Stimulated activated CD8-positive, alpha-beta memory T cell treated with anti-CD3 and anti-CD28 coated beads, Interleukin-7, amount 100 ng/mL, for 48 hours (primary cell): ENCODE measurements at places on chromosomes 12 and 14.

DNA sequence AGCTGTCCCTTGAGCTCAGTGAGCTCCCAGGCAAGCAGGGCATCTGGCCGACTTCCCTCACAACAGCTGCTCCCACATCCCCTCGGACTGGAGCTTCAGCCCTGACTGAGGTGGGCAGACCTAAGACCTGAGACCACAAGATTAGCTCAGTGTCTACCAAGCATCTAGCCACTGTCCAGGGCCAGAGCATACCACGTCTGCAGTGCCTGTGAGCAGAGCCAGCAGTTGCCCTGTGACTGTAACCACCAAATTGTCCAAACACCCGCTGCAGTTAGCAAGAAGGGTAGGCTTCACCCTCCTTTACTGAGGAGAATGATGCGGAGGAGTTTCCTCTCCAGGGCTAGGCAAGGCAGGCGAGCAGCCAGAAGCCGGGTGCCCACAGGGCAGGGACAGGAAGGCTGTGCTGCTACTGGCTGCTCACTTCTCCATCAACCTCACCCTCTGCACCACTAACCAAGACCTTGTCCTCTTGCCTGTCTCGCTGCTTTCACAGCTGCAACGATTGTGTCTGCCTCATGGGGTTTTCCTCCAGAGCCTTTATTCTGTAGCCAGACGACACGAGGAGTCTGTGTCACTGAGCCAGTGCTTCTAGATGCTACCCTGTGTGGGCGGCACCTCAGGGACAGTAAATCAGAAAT, 53.9 kb downstream of the ANAPC7 start:
- DNase-seq = peak; percentile 20

- no peak for DNase-seq
These were observed 201.2 kb downstream of the NELL2 start for GRCh38 chr12:44674875-44675274.

DNA sequence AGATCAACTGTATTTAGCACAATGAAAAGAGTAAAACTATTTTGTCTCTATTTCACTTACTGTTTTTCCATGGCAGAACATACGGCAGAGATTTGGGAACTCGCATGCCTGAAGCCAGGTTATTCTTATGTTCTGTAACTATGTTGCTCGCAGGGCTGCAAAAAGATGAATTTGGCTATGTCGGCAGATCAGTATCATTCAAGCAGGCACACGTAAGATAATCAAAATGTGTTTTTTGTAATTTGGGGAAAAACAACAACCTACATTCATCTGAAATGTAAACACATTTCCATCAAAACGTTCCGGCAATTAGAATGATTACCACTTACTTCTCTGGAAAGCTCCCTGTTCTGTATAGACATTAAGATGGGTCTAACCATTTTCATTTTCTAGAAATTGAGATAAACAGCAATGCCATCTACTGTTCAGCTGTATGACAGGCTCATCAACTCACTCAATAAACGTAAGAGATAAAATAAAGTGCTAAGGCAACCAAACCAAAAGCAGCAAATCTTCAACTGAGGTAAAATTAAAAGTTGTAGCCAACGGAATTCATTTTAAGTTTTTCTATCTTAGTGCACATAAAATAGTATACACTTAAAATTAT, 13.0 kb downstream of the GTSF1 start:
- DNase-seq = no peak

DNA sequence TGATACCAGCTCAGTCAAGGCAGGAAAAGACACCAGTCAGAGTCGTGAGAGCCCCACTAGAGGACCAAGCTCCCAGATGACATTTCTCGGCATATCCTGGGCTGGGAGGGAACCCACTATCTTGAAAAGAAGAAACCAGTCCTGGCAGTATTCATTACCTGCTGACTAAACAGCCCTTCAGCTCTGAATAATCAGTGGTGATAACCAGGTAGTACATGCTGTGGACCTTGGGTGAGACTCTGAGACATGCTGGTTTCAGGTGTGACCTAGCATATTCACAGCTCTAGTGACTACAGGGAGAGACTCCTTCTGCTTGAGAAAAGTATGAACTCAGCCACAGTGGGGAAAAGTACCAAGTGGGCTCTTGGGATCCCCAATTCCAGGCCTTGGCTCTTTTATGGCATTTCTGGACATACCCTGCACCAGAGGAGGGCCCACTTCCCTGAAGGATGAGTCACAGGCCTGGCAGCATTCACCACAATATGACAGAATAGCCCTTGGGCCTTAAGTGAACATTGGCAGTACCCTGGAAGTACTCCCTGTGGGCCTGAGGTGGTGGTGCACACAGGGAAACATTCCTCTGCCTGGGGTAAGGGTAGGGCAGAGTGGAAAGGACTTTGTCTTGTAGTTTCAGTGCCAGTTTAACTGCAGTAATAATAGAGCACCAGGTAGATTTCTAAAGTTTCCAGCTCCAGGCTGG, 82.6 kb upstream of the SLC38A4 start:
- DNase-seq = no peak

DNA sequence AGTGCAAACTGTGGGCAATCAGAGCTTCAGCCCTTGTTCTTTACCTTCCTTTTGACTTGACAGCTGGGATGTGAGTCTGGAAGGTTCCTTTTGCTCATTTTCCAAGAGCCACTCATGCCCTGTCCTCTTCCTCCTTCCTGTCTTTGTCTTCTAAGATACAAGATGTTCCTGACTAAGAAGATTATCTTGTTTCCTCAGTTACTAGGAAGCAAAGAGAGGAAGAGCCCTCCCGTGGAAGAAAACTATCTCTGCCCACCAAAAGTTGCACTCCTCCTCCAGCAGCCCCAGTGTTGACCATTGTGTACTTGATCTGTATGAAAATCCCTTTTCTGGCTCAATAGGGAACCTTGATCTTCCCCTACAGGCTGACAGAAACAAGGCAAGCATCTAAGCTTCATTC, 138.0 kb downstream of the C12orf75 start:
- DNase-seq = no peak

- no peak for DNase-seq
These were observed 39.8 kb upstream of the OVCH1 start for GRCh38 chr12:29537298-29537697.

DNA sequence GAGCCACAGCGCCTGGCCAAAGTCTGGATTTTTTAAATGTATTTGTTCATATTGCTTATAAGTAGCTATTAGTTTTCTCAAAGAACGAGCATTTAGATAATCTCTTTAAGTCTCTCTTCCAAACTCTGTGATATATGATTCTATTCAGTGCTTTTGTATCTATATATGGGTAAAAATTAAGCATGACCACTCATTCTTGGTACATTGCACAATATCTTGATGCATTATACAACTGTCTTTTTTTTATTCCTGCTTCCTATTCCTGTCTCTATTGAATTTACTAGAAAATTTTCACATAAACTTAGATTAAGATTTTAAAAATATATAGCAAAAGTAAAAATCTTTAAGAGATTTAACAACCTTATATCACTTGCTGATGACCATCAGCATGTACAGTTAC, 29.1 kb downstream of the SOCS2 start:
- DNase-seq = no peak

DNA sequence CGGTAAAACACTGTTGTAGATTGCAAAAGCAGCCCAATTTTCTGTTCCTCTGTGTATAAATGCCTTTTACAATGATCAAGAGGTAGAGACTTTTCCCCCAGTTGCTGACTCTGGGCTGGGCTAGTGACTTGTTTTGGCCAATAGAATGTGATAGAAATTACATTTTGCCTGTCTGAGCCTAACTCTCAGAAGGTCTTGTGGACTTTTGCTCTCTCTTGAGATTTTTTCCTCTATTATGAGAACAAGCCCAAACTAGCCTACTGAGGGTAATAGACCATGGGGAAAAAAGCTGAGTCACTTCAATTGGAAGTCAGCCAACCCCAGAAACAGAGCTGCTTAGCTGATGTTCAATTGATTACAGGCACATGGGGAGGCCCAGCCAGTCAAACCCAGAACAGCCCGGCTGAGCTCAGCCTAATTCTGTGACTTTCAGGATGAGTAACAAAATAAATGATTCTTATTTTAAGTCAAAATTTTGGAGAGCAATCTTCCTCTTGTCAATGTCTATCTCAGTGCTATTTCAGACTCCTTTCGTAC, 61.4 kb downstream of the MYF5 start:
- DNase-seq = no peak

DNA sequence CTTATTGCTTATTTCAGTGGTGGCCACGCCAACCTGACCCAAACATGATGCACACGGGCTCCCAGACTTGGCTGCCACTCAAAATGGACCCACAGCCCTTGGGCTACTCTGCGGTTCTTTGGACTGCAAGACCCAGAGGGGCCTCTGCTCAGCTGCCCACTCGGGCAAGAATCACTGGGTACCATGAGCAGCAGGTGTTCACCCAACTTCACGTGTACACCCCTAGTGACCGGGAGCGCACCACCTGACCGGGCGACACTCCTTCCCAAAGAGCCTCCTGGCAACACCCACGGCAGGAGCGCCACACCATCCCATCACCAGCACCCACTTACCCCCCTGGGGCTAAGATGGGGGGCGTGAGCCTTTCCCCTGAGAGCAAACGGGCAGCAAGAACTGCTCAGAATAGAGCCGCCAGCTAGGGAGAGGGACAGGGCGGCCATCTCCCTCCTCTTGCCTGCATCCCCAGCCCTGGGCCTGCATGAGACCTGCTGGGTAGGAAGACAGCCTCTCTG, 32.0 kb downstream of the CCNK start:
- DNase-seq = no peak

- no peak for DNase-seq
These were observed 19.0 kb downstream of the ASB2 start for GRCh38 chr14:93957333-93957710.

- DNase-seq = no peak
These were observed 388.7 kb downstream of the TMEM117 start for GRCh38 chr12:44224399-44225148.

GRCh38 chr12:56157201-56158028, 744 bp upstream of the MYL6 start:
- no peak for DNase-seq

- no peak for DNase-seq
These were observed 2.5 kb upstream of the C1QL4 start for GRCh38 chr12:49339464-49339861.
